NCI-H2081 (cell line): ENCODE measurements at places on chromosomes 4 and X.

GRCh38 chrX:70134116-70134477 lies 850 bp downstream of the IGBP1 start:
- DNase-seq = no peak

DNA sequence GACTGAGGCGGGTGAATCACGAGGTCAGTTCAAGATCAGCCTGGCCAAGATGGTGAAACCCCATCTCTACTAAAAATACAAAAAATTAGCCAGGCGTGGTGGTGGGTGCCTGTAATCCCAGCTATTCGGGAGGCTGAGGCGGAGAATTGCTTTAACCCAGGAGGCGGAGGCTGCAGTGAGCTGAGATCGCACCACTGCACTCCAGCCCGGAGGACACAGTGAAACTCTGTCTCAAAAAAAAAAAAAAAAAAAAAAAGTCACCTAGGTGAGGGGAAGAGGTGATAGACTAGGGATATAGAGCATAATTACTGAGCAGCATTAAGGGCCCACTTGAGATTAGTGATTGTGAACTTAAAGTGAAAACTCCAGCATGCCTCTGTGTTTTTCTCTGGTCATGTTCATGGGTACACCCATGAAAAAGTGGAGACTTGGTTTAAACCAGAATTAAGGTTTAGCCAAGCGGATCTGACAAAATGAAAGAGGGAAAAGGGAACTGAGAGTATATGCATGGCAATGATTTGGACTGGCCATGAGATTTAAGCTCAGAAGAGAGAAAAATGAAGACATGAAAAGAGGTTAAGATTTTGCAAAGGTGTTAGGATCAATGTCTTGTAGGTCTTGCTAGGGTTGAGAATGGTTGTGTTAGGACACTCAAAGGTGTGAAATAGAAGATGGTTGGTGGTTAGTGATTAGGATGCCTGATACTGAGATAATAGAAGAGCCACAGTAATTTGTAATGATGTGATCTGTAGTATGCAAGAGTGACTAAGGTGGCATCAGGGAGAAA lies 105.0 kb downstream of the RAB28 start:
- no peak for DNase-seq

DNA sequence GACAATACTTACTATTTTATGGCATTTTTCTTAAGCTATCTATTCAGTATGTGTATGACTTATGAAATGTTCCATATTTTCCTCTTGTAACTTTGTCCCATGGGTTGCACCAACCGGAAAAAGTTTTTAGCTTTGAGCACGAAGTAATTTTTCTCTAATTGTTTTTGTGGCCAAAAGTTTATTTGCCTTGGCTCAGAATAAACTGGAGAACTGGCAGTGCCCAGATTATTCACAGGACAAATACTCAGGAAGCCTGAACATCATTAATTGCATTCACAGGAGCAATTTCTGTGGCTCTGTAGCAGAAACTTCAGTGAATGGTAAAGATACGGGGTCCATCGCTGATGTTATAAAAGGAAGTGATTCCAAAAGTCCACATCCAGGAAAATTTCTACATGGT lies 184.5 kb downstream of the ARHGAP10 start:
- no peak for DNase-seq

DNA sequence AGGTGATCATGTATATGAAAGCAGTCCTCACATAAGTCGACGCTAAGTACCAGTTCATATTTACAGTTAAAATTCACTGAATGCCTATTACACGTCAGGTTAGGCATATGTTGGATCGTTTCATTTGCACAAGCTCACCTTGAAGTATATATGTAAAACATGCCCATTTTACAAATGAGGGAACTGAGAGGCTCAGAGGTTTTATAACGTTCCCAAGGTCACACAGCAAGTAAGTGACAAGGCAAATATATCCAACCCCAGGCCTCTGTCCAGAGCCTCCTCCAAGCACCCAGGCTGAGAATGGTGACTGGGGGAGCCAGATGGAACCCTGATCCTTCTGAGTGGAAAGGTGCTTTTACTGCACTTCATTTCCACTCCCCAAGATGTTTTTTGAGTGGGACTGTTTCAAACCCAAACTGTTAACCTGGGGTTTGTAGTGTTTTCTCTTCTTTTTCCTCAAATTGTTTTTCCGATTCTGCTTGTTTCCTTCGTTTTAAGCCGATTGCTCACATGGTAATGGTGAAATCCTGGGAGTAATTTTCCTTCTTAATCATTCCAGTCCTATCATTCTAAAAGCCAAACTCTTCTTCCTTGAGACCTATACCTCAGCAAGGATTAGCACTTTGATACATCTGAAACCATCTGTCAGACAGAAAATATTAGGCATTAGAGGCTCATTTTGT lies 791 bp downstream of the SMIM20 start:
- no peak for DNase-seq

DNA sequence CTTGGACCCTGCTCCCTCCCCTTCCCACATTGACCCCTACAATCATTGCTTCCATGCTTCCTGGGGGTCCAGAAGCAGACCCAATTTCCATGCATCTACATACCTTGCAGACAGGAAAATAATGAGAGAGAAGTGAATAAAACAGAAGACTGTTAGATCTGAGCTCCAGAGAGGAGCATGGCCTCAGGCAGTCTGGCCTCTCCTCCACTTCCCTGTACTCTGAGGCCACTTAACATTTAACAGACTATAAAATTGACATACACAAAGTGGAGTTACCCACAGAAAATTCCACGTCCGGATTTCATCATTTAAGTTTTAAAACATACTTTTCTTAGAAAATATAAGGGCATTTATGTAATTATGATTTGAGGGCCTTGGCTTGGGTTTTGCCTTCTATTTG lies 2.1 kb upstream of the PRSS12 start:
- DNase-seq = no peak

GRCh38 chrX:42093756-42094155 lies 170.4 kb upstream of the CASK start:
- no peak for DNase-seq

- DNase-seq = no peak
Observed at GRCh38 chrX:114272096-114272686, 311.7 kb upstream of the HTR2C start.

DNA sequence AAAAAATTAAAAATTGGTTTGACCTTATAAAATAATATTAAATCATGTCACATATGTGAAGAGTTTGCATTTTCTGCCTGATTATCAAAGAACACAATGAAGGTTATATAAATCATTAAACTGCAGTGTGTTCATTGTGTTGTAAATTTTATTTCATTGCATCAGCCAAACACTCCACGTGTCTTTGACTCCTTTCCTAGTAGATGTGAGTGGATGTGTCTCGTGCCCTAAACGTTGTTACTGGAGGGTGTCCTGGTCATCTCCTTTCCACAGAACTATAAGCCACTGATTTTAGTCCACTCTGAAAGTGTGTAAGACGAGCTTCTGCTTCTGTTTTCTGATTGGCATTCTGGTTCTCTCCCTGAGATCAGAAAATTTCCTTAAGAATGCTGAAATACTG lies 127.3 kb downstream of the NDST4 start:
- DNase-seq = no peak

DNA sequence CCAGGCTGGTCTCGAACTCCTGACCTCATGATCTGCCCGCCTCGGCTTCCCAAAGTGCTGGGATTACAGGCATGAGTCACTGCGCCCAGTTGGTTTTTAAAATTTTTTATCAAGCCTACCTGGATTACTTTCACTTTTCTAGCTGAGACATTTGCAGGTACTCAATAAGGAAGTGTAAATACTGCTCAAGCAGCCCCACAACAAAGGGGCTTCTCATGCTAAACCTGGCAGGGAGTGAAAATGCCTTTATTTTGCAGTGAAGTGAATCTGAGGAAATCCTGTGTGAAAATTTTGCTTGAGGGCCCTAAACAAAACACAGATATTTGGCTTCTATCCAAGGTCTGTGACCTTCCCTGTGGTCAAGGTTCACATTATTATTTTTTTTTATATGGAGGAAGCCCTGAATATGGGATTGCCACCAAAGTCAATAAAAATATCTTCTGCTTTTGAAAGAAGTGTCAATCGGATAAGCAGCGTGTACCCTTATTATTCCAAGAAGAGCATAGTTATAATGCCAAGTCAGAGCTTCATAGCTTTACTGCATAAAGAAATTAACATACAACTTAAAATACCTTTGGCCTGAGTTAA lies 481.0 kb downstream of the SH2D1A start:
- no peak for DNase-seq

DNA sequence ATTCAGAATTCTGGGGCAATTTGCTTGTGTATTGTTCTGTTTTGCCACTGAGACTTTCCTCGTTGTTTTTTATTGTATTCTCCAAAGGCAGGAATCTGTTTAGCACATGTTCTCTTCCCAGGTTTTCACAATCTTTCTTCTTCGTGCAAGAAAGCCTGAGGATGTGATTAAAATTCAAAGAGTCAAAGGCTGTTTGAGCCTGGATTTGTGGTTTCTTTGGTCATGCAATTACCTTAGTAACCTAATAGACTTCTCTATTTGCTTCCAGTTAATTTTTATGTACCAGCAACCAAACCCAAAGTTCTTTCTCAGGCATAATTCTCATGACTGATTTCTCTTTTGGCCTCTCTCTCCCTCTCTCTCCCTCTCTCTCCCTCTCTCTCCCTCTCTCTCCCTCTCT lies 1420.1 kb upstream of the TENM3 start:
- DNase-seq = no peak

DNA sequence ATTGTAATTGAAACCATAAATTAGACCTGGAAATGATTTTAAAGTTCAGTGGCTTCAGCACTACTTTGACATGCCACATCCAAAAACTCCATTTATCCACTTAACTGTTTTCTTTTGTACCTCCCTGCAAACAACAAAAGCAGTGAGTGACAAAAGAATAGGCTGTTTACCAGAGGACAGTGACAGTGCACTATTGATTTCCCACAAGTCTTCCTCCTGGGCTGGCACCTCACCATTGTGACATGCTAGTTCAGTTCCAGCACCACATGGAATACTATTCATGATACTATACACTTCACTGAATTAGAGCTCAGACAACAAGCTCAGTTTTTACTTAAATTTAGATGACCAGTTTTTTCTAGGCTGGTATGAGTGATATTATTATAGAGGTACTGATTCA lies 29.3 kb downstream of the MOSPD2 start:
- DNase-seq = no peak

DNA sequence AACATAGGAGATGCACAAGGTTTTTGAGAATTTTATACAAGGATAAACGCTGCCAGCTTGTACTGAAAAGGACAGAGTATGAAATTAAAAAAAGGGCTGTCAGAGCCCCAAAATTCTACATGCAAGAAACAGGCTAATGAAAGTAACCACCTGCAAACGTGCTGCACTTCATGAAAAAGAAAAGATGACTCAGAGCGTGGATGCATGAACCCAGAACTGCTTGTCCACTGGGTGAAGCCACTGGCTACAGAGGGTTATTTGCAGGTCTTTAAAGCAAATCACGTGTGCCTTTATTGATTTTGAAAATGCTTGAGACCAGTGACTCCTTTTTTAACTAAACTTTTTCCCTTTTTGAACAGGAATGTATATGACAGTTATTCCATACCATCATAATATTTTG lies 25.3 kb upstream of the FRMD7 start:
- DNase-seq = no peak

GRCh38 chr4:6408263-6408662 lies 64.2 kb downstream of the PPP2R2C start:
- DNase-seq = no peak

DNA sequence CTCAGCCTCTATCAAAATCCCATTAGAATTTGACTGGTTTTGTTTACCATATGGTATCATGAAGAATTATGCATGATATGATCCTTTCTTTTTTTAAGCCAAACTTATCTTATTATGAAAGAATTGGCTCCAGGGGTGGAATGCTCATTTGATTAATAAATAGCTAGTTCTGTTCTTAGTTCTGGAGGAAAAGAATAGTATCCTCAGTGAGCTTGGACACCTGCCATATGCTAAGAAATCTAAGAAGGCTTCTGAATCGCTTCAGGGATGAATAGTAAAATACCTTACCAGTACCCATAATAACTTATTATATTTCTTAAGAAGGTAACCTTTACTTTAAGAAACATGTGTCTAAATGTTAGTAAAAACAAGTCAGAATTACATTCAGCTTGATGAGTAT lies 803.6 kb downstream of the ADGRL3 start:
- DNase-seq = no peak
